ENCODE measurements at places on chromosomes 5 and 9.

DNA sequence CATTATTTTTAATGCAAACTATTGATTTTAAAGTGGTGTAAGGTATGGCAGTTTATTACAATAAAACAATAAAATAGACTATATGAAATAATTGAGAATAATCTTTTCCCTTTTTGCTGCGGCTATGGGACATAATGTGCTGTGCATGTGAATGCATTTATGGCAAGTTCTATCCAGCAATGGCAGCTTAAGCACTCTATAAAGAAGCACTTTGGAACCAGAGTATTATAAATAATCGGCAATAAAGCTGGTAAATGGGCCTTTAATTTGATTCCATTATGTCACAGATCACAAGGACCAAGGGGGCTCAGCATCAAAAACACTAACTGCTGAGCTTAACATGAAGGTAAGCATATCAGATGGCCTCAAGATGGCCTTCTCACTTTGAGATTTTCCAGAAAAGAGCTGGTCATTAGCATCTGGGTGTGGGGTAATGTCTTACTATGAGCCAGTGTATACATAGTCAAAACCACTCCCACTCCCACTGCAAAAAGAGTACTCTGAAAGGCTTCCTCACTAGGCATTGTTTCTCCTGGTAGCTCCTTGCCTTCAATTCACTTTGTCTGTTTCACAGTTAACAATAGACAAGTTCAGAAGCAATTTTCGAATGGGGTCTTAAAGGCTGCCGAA is 97.1 kb upstream of the ASTN2 start:
- DNase-seq, result no peak

- no peak for DNase-seq
These were observed 307.4 kb downstream of the NFIB start for GRCh38 chr9:14006386-14007187.

DNA sequence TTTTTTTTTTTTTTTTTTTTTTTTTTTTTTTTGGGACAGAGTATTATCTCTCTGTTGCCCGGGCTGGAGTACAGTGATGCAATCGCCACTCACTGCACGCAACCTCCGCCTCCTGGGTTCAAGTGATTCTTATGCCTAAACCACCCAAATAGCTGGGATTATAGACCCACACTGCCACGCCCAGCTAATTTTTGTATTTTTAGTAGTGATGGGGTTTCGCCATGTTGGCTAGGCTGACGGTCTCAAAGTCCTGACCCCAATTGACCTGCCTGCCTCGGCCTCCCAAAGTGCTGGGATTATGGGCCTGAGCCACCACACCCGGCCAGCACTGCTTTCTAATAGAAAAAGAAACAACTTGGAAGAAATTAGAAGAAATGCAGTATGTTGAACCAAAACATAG is 39.2 kb downstream of the TTC1 start:
- no peak for DNase-seq

DNA sequence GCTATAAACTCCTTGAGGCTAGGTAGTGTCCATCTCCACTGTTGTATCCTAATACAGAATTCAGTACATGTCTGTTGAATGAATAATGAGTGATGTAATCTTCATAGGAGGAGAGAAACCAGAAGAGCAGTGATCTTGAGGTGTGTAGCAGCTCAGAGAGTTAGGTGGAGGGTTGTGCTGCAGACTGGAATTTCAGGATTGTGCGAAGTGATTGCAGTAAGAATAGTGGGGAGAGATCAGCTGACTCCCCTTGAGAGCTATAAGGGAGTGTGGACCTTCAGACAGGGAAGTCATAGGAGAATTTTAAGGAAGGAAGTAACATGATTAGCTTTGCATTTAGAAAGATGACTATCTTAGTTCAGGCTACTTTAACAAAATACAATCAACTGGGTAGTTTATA is 4.4 kb downstream of the SNX24 start:
- no peak for DNase-seq

DNA sequence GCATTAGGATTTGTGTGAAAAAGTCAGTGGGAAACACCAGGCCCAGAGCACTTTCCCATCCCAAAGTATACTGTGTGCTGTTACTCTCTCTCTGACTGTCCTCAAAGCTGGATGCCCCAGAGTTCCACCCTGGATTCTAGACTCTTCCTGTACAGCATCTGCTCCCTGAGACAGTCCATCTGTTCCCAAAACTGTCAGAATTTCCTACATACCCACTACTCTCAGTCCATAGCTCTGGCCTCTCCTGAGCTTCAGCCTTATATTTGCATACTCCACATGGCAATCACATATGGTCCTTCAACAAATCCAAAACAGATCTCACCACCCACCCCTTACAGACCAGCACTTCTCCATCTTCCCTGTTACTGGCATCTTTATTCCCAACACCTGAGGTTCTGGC is 9.5 kb downstream of the ELP1 start:
- DNase-seq, result peak; percentile 46

- peak; percentile 68 for DNase-seq
These were observed 14.5 kb downstream of the GSN start for GRCh38 chr9:121282277-121283079.

DNA sequence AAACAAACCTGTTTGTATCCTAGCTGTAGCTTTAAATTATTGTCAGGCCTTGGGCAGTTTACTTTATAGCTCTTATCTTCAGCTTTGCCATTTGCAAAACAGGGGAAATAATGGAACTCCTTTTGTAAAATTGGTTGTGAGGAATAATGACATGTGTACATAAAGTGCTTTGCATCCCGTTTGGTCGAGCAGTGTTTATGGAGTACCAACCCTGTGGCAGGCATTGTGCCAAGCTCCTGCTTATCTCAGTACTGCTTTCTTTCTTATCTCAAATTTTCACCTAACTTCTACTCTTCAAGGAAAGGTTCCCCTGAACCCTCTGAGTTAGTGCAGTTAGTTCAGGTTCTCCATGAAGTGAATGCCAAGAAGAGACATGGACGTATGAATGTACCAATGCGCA is 9.4 kb upstream of the TENT2 start:
- DNase-seq, result no peak

GRCh38 chr9:5617749-5618148 is 11.2 kb upstream of the RIC1 start:
- no peak for DNase-seq

- peak; percentile 68 for DNase-seq
These were observed at the start of gene PTPRD for GRCh38 chr9:10612641-10613398. TSS of gene PTPRD (minus strand) at chr9:10613002.

- DNase-seq, result no peak
These were observed 28.4 kb upstream of the KCNIP1 start for GRCh38 chr5:170475294-170476000.

DNA sequence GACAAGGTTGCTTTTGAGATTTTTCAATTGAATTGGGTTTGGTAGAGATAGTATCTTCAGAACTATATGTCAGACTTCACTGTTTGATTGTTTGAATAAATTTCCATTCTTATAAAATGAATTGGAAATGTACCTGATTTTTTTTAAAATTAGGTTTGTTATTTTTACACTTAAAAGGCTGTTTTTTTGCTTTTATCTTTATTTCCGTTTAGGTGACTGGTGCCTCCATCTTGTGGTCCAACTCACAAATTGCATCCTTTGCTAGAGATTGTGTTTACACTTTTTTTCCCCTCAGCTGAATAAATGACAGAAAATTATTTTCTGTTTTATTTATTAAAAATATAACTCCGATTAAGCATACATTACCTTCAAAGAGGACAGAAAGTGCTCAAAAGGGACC is 15.6 kb downstream of the NDUFAF2 start:
- DNase-seq, result no peak

DNA sequence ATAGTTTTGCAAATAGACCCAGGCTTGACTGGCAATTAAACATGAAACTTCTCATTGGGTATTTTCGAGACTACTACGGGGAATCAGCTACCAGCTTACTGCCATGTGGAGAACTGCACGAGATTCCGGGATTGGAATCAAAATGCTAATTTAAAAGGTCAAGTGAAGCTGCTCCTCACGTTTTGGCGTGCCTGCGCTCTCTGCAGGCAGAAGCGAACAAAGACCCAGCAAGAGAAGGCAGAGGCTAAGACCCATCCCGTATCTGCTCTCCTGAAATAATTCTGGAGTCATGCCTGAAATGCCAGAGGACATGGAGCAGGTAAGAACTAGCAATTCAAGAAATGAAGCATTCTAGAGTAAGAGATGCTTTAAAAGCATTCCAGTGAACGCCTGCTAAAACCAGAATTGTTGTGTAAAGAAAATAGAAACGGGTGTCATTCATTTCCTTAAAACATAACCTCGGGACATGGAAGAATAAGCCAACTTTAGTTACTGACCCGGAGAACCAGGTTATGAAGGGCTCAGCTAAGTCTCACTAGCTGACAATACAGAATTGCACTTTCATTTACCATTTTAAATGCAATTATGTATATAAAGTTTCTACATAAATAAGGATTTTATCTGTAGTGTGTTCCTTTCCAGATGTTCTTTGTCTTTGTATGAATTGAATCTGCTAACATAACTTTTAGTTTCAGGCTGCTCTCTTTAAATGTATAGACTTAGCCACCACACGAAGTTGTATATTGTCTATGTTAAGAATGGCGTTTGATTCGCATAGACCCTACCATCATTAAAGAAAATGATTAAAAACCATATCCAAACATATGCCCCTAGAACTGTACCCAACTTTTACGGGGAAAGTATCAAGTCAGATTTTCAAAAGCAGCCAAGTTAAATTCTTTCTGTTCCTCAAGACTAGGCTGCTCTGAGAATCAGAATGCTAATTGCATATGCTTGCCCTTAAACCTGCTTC is 2.0 kb upstream of the MAT2B start:
- DNase-seq, result peak; percentile 80

GRCh38 chr9:69056191-69056815 is 20.8 kb downstream of the FXN start:
- no peak for DNase-seq

GRCh38 chr5:151237685-151238084 is 13.8 kb upstream of the CCDC69 start:
- no peak for DNase-seq

- no peak for DNase-seq
These were observed 69.1 kb downstream of the PBX3 start for GRCh38 chr9:125816321-125816720.

GRCh38 chr5:12292610-12293204 is 388.5 kb upstream of the CTNND2 start:
- DNase-seq, result no peak

DNA sequence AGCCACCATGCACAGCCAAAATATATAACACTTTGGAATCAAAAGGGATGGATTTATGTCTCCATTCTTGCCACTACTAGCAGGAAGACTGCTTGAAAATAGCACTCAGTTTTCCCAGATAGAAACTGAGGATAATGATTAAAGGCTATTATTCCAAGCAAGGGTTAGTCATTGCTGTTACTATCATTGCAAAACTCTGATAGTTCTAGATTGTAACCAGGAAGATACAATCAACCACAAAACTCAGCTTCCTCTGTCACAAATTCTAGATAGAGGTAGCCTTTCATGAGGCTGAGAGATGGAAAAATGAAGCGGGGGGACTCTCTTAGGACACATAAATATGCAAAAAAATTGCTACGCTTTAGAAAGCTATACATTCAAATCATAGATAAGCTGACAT is 3.1 kb downstream of the ANXA1 start:
- no peak for DNase-seq

GRCh38 chr5:78541086-78541654 is 107.4 kb downstream of the LHFPL2 start:
- DNase-seq, result no peak

Measured in DMS 273 treated with DMSO at 0.1 percent for 48 hours (cell line).